ENCODE measurements at places on chromosomes 2 and 18. TPM values are rescaled to one million over a fixed set of nuclear protein-coding genes. Genes with fewer than 3 reads are reported as not detected.

GRCh38 chr2:96083989-96084857 lies 32.1 kb downstream of the ADRA2B start:
- H3K27me3 ChIP-seq: no peaks in the 10 kb centered on the region
- H3K27ac ChIP-seq: no peak overlapping the region

DNA sequence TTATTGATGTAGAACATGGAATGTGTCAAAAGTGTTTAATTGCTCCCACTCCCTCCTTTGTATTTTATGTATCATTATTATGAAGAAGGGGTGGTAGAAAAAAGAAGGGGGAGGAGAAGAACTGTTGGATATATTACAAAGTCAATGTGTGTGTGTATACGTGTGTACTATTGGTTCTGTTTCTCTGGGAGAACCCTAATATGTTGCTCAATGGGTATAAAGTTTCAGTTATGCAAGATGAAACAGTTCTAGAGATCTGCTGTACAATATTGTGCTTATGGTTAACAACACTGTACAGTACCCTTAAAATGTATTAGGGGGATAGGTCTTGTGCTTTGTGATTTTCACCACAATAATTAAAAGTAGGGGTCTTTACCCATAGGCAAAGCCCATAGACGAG lies 58.1 kb upstream of the ZC3H15 start:
- no peaks in the 10 kb centered on the region for H3K27me3 ChIP-seq
- H3K27ac ChIP-seq: no peak overlapping the region
- H3K4me1 ChIP-seq: no peaks in the 10 kb centered on the region
- no peak overlapping the region for H3K4me3 ChIP-seq
- H3K36me3 ChIP-seq: no peaks in the 10 kb centered on the region

- H3K4me1 ChIP-seq: peaks cover 20% of the 10 kb centered on the region
- H3K27ac ChIP-seq: no peak overlapping the region
- no peak overlapping the region for H3K4me3 ChIP-seq
- H3K27me3 ChIP-seq: no peaks in the 10 kb centered on the region
- no peaks in the 10 kb centered on the region for H3K36me3 ChIP-seq
- no peak for DNase-seq
These were observed 33.4 kb upstream of the SEMA4C start for GRCh38 chr2:96903318-96903717.

DNA sequence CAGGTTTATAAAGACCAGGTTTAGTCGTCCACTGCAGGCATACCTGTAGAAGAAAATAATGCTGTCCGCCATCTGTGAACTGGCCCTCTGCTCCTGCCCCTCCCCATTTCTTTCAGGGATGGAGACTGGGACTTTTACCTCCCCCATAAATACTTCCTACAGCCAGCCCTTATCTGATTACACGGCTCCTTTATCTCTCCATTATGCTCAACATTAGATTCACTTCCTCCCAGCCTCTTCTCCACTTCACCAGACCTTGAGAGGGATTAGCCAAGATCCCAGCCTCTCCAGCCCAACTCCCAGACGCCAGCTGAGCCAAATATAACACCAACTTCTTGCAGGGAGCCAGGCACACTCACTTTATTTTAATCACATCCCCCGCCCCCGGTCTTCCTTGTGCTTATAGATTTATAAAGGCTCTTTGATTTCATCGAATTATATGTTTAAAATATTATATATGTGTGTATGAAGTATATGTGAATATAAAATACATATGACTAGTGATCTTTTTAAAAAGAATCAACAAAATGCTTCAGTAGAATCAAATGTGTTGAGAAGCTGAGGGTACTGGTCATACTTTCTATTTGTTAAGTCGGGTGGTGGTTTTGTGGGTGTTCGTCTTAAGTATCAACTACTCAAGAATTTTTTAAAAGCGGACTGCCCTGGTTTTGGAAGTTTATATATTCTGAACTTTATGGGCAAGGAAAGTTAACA lies 81.0 kb downstream of the SPRED2 start:
- peaks cover 5% of the 10 kb centered on the region for H3K4me1 ChIP-seq
- H3K36me3 ChIP-seq: no peaks in the 10 kb centered on the region
- H3K4me3 ChIP-seq: no peak overlapping the region
- peak; percentile 31 for DNase-seq
- no peaks in the 10 kb centered on the region for H3K27me3 ChIP-seq

Gene SKOR2
- total RNA-seq: not detected

Gene ASPRV1
- total RNA-seq: 1.6 TPM

Gene CIDEA
- not detected for total RNA-seq
